ENCODE measurements at places on chromosomes 4 and X.

- no peak for DNase-seq
Measured at GRCh38 chrX:52271206-52271605, 86.5 kb downstream of the MAGED4 start.

DNA sequence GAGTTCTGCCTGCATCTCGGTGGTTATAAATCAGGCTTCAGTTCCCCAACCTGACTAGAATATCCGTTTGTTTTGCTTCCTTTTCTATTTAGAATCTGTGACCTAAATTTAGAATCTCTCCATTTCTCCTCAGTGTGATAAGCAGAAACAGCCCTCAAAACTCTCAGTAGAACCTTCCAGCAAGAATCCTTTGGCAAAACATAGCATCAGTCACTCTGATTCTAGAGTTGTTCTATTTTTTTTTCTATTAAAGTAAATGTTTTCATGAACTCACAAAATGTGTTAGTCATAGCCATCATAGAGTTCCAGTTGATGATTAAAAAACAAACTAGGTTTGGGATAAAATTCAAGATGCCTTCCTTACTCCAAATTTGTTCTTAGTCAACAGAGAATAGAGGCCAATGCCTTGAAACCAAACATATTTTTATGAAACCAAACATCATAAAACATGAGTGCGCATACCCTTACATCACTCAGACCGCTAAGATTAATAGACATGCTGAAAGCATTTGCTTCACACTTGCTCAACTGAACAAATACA lies 13.2 kb upstream of the C1QTNF7 start:
- DNase-seq, result no peak

GRCh38 chrX:148755111-148755510 lies 254.7 kb downstream of the AFF2 start:
- no peak for DNase-seq

- peak; percentile 56 for DNase-seq
Measured at GRCh38 chrX:107825698-107826237, at the start of gene MID2. MID2 (plus strand) TSS chrX:107825866; CDS start chrX:107826427, 561 bp downstream.

DNA sequence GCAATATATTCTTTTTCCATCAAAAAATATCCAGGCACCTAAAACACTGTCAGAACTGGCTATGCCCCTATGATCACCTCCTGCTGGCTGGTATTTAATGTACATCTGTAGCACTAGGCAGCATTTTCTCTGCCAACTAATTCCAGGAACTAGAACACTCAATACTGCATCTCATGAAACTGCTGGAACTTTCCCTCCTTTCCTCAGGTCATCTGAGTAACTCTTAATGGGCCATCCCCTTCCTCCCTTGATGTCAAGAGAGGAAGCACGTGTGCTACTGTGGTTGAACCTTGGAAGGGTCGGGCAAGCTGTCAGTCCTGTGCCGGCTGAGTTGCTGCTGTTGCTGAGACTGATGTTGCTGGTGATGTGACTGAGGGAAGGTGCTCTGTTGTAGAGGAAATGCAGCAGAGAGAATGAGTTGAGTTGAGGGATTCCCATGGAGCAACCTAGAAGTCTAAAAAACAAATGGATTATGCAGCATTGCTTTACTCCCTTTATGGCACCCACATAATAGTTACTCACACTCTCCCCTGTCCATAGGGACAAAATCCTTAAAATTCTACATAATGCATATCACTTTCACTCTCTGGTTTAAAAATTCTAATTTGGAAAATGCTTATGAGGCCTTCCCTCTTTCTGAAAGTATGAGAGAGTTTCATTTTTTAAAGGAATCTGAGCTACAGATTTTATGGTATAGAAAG lies 39.5 kb downstream of the TMEM165 start:
- DNase-seq, result no peak

GRCh38 chrX:149916745-149917392 lies 12.5 kb upstream of the HSFX4 start:
- DNase-seq, result no peak

- DNase-seq, result no peak
Measured at GRCh38 chr4:108533245-108533844, 87.0 kb upstream of the RPL34 start.

- DNase-seq, result no peak
Measured at GRCh38 chrX:38859602-38860001, 58.3 kb downstream of the MID1IP1 start.

DNA sequence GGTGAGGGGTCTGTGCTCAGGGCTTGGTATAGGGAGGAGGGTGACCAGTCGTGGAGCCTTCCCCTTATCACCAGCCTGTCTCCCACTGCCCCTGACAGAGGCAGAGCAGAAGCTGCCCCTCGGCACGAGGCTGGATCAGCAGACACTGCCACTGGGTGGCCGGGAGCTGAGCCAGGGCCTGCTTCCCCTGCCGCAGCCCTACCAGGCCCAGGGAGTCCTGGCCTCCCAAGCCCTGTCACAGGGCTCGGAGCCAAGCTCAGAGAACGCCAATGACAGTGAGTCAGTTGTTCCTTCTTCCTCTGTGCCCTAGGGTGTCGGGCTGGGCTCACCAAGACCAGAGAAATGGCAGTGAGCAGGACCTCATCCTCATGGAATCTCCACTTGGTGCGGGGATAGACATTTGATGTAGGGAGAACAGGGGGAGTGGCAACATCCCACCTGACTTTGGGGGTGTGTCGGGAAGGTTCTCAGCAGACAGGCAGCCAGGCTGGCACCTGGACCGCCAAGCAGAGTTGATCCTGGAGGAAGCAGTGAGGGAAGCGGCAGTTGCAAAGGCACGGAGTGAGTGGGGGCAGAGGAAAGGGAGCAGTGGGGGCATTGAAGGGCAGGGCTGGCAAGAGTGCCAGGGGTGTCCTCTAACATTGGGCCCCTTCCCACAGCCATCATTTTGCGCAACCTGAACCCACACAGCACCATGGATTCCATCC lies 14.3 kb upstream of the UBA1 start:
- no peak for DNase-seq

GRCh38 chr4:20298986-20299385 lies 47.3 kb downstream of the SLIT2 start:
- no peak for DNase-seq

GRCh38 chrX:119252716-119253115 lies 16.6 kb downstream of the PGRMC1 start:
- no peak for DNase-seq

GRCh38 chrX:40167850-40168479 lies 70.2 kb upstream of the BCOR start:
- DNase-seq, result peak; percentile 56

DNA sequence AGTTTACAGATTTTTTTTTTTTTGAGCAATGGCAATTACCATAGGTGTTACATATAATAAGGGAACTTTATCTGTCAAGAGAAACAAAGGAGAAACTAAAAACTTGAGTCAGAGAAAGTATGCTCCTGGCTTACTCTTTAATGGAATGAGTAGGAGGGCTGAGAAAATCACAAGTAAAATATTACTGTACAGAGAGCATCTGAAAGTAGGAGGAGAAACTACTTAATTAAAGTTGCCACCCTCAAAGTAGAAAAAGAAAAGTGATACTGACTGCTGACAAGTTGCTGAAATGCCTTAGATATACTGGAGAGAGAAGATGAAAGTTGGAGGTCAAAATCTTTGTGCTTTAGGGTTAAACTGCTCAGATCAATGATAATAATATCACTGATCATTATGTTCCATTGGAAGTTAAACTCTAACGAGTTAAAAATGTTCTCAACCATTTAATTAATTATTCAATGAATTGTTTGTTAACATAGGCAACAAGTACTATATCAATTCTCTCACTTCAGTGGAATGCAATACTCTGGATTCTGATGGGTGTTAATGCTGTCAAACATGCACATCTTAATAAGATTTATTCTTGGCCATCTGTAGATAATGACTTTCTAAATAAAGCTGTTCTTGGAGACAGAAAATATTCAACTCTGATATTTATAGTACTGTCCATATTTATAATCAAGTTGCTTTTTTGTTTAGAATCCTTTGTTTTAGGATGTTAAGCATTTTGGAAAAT lies 61.2 kb upstream of the CAMK2D start:
- DNase-seq, result no peak

DNA sequence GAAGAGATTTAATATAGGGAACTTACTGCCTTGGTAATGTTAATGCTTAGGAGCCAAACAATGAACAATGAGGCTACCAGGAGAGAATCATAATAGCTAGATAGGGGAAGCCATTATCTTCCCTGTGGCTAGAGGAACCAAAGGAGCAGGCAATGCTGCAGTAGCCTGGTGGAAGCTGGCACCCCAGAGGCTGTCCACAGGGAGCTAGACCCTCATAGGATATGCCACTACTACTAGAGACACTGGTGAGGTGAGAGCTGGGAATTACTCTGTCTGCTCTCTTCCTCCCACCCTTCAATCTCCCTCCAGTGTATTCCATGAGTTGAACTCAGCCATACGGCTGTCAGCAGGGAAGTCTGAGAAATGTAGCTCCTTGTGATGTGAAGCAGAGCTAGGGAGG lies 601.4 kb downstream of the KCNIP4 start:
- no peak for DNase-seq

DNA sequence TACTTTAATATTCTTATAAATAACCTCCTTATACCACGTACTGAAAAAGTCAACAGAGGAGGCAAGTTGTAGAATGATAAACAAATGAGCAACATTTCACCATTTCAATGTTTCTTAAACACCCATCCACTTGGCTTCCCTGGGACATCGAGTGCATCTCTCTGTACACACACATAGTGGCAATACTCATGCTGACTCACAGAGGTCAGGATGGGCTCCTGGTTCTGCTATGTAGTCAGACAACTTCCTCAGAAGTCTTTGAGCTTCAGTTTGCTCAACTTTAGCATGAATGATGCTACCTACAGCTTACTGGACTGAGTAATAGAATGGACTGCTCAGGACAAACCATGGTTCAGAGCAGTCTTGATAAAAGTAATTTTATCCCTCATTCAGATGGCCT lies 56.9 kb downstream of the MAD2L1 start:
- DNase-seq, result no peak

- DNase-seq, result no peak
Measured at GRCh38 chr4:128861856-128862518, 52.5 kb downstream of the JADE1 start.

- no peak for DNase-seq
Measured at GRCh38 chr4:94519019-94519418, 67.3 kb downstream of the PDLIM5 start.

DNA sequence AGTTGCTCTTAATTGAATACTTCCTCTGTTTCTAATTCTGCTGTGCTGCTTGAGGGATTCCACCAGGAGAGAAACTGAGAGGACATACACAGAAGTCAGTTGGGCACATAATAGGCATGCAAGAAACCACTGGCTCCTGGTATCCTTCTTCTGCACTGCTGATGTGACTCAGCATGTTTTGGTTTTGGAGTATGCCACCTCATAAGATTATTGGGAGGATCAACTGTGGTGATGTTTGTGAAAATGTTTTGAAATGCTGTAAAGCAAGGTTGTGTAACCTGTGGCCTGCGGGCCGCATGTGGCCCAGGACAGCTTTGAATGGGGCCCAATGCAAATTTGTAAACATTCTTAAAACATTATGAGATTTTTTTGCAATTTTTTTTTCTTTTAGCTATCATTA lies 119.6 kb downstream of the GATB start:
- DNase-seq, result no peak

- DNase-seq, result no peak
Measured at GRCh38 chr4:163662768-163663167, 168.3 kb downstream of the TMA16 start.

GRCh38 chrX:72349190-72349589 lies 43.5 kb upstream of the CITED1 start:
- DNase-seq, result no peak

- no peak for DNase-seq
Measured at GRCh38 chr4:48898733-48899431, 7.7 kb downstream of the OCIAD2 start.

GRCh38 chr4:181613200-181613599 lies 630.0 kb upstream of the TENM3 start:
- no peak for DNase-seq

- DNase-seq, result no peak
Measured at GRCh38 chr4:102441978-102442911, 58.9 kb upstream of the NFKB1 start.
